Tongue (tissue), 3 donors: ENCODE measurements at places on chromosomes 7 and 10. TPM values are rescaled to one million over a fixed set of nuclear protein-coding genes. Genes with fewer than 3 reads are reported as not detected.

Gene SLC13A4
- total RNA-seq: not detected

Gene TMEM176B
- total RNA-seq: 27.5 TPM

Gene SPRN
- total RNA-seq: 0.82 TPM

Gene SEMA4G
- 1.7 TPM for total RNA-seq

Gene NSUN5
- 23.8 TPM for total RNA-seq

Gene ELMO1
- total RNA-seq: 59.9 TPM

Gene LRRD1
- 0.21 TPM for total RNA-seq
